Naive thymus-derived CD4-positive, alpha-beta T cell (primary cell): ENCODE measurements at places on chromosomes 1 and 21. TPM values are rescaled to one million over a fixed set of nuclear protein-coding genes. Genes with fewer than 3 reads are reported as not detected.

G0S2 gene
- not detected for polyA plus RNA-seq

BARHL2 gene
- not detected for polyA plus RNA-seq

PFDN2 gene
- polyA plus RNA-seq: 84.0 TPM

DAB1 gene
- polyA plus RNA-seq: not detected

AADACL3 gene
- polyA plus RNA-seq: not detected

NIBAN1 gene
- 0.20 TPM for polyA plus RNA-seq

RTCA gene
- 16.4 TPM for polyA plus RNA-seq

S100A3 gene
- polyA plus RNA-seq: not detected

FAM43B gene
- not detected for polyA plus RNA-seq

EDN2 gene
- not detected for polyA plus RNA-seq

PEF1 gene
- polyA plus RNA-seq: 87.7 TPM

KPRP gene
- polyA plus RNA-seq: not detected

TMEM125 gene
- polyA plus RNA-seq: 0.50 TPM

MAB21L3 gene
- not detected for polyA plus RNA-seq
